ENCODE measurements at places on chromosomes 2 and 18.

DNA sequence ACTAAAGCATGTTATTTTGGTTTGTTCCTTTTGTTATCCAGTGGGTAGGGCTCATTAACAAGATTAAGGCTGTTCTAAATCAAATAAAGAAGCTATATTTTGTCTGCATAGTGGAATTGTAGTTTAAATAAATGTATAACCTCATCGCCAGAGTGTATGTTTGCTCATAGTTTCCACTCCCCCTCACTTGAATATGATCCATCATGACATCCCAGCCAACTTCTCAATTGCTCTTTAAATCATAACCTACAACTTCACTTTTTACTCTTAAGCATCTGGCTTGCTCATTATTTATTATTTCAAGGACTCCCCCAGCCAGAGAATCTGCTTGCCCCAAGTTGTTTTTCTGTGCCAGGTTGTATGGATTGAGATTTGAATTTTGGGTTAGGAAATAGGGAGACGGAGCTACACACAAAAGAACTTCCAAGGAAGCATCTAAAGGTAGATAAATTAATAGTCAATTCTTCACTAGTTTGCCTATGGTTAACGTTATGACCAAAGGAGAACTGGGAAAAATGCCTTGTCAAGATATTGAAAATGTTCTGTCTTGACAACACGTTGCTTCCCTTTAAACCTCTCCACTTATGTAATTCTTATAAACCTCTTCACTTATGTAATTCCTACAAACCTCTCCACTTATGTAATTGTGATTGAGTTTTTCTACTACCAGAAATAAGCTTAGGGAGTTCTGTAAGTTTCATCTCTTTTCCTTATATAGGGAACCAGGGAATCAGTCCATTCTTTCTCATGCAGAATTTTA, 55.4 kb upstream of the UPP2 start:
- no peak for DNase-seq

- DNase-seq: no peak
Observed at GRCh38 chr2:241560162-241560882, 1.8 kb downstream of the BOK start.

DNA sequence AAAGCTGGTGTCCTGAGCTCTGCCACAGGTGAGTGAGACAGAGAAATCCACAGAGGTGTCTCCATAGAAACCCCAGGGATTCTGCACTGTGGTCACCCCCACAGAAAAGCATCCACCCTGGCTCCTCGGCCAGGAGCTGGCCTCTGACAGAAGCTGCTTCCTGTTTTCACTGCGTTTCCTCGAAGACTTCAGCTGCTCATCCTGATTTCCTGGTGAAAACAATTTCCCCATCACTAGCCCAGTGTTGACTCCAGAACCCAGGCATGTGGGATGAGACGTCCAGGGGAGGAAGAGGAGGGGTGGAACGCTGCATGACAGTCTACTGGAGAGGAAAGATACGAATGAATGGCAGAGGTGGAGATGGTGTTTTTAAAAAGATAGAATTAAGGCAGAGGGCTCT, 60.3 kb upstream of the GPR45 start:
- no peak for DNase-seq

DNA sequence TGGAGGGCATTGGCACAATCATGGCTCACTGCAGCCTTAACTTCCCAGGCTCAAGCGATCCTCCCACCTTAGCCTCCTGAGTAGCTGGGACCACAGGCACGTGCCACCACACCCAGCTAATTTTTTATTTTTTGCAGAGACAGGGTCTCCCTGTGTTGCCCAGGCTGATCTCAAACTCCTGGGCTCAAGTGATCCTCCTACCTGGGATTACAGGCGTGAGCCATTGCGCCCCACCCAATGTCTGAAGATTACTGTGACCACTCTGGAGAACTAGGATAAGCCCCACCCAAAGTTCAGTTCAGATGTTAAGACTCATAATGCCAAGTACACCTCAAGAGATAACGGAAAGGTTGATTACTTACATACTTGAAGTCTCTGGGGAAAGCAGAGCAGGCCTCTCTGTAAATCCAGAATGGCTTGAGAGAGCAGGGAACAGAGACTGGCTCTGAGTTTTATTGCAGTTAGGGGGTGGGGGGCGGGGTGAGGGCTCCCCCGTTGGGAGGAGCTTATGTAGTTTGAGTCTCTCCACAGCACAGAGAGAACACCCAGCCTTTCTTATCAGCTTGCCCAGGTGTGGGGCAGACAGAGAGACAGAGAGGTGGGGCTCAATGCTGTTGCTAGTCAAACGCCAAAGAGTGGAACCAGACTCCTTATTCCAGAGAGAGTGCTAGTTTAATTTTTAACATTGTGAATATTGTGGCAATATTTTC, 26.5 kb upstream of the ERICH2 start:
- DNase-seq: no peak

DNA sequence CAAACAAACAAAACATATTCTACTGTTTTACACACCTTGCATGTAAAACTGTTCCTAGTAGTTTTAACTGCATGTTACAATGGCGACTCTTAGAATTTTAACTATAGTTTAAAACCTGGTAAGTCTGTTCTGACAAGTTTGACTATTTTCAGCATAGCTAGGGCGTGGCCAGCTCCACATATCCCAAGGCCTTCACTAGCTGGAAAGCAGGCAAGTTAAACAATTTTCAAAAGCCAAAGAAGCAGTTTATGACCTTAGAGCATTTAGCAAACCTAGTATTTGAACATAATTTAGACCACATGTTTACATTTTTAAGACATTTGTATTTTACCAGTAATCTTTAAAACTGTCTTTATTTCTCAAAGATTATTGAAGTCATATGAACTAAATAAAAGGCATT, 402.8 kb upstream of the SYT4 start:
- DNase-seq: no peak

DNA sequence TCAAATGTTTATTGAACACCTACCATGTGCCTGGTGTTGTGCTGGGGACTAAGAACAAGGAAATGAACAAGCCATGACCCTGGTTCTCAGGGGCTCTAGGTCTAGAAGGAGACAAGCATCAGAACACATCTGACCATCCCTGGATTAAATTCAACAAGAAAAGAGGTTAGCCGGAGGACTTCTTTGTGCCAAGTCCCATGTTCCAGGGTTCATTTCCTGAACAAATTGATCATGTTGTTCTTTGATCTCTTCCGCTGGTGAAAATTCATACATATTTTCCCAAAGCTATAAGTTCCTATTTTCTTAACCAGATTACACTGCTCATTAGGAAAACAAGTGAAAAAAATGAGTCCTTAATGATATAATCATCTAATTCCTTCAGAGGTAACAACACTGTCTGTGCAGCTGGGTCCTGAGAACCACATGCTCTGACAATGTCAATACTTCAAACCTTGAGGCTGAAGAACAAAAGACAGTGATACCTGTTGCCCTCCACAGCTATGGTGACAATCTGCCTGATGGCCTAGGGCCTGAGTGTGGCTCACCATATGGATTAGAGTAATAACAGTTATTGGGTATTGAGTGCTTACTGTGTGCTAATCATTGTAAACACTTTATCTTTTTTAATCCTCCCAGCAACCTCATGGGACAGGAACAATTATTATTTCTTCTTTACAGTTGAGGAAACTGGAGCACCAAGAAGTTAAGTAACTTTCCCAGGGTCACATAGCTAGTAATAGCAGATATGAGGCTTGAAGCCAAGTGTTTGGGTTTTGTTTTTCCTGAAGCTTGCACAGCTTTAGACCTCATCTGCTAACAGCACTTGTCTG, 24.6 kb upstream of the INO80C start:
- no peak for DNase-seq

DNA sequence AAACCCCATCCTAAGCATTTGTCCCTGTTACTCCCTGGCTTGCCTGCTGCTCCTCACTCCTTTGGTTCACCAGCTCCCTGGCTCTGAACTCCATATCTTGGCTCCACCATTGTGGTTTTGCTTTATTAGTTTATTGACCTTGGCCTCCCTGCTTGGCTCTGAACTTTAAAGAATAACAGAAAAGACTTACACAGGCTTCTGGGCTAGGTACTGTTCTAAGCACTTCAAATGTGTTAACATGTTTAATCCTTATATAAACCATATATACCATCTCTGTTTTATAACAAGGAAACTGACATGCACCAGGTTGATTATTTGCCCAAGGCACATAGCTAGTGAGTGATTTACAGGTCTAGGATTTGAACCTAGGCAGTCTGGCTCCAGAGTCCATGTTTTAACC, 149.7 kb upstream of the CAPN13 start:
- DNase-seq: no peak

DNA sequence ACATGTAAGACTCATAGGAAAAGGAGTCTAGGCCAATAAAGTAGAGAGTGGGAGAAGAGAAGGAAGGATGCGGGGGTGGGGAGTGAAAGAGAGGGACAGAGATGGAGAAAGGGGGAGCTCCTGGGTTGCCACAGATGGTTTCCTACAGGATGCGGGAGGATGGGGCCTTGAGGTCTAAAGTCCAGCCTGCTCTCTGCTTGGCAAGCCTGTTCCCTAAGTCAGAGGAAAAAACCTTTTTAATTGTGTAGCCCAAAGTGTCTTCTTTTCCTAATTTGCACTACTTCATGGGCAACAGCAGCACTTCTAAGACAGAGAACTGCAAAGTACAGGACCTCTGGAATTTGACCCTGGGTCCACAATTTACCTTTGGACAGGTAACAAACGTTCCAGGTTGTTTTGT, 1.4 kb upstream of the FAM110C start:
- no peak for DNase-seq

GRCh38 chr2:883803-884748, 66.6 kb upstream of the SNTG2 start:
- DNase-seq: no peak

DNA sequence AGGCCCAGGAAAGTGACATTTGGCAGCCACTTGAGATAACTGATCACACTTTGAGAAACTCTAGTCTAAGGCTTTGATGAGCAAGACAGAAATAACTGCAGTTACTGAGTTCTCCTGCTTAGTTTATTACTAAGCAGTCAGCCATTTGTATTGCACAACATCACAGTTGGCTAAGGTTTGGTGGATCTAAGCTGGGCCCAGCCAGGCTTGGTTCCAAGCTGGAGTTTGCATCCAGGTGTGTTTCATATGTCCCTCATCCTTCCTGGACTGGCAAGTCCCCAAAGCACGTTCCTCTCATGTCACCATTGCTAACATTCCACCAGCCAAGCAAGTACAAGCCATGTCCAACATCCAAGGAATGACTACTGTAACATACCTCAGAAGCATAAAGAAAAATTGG, 71.3 kb upstream of the ZNF532 start:
- DNase-seq: no peak

DNA sequence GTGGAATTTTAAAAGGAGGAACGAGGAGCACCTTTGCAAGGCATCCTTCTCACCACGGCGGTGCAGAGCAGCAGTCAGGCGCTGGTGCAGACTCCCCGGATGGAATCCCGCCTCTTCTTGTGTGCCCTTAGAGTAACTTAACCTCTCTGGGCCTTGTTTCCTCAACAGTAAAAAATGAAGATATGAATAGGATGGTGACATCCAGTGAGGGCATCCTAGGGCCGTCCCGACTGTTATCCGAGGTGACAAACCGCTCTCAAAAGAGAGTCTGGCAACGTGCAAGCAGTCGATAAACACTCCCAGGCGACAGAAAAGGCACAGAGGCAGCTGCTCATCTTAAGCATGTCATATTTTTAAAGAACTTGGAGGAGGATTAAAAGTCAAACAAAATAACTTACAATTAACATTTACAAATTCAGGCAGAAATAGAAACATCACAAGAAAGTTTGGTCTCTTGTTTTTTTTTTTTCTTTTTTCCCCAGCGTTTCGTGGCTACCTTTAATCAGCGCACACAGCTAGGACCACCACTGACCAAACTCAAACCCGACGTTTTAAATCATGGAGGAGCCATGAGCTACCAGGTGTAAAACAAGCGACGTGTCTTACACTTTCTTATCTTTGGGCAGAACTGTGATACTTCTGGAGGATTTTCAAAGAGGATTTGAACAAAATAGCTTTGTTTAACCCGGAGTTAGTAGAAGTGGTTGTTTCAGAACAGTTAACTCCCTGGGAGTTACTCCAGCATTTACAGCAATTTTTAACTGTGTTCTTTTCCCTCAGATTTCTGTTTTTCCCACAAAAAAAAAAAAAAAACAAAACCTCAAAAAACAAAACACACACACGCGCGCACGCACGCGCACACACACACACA, 2.1 kb downstream of the MBP start:
- no peak for DNase-seq

DNA sequence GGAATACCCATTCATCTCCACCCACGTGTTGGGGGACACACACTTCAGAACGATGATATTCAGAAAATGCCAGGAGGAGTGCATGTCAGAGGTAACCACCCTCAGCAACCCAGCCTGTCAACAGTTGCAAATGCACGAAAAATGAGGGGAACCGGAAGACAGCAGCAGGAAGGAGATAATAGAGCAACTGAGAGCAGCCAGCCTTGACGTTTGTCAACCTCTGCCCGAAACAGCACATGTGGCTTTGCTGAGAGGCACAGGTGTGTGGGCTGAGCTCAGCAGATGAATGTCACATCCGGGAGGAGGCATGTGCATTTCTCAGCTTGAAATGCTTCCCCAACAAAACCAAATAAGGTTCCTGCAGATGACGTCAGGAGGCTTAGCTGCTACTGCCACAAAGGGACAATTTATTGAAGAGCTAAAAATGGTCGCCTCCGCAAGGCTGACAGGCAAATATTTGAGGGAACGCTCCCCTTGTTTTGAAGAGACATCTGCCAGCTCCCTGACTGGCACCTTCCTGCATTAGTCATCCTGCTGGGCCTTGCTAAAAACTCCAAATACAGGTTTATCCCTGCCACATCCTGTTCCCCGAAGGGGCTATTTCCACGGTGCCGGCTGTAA, 419.0 kb downstream of the NBAS start:
- DNase-seq: peak; percentile 63

Measured in activated T-helper 2 cell treated with anti-CD3 and anti-CD28 coated beads, Interferon-gamma antibody, Interleukin-2, Interleukin-4, amounts not matched to agents 10 μg/mL and 5 μg/mL and 100 μg/mL, durations not matched to agents 14 hours and 24 hours and 36 hours (primary cell).